ENCODE measurements at places on chromosomes 6 and 20.

DNA sequence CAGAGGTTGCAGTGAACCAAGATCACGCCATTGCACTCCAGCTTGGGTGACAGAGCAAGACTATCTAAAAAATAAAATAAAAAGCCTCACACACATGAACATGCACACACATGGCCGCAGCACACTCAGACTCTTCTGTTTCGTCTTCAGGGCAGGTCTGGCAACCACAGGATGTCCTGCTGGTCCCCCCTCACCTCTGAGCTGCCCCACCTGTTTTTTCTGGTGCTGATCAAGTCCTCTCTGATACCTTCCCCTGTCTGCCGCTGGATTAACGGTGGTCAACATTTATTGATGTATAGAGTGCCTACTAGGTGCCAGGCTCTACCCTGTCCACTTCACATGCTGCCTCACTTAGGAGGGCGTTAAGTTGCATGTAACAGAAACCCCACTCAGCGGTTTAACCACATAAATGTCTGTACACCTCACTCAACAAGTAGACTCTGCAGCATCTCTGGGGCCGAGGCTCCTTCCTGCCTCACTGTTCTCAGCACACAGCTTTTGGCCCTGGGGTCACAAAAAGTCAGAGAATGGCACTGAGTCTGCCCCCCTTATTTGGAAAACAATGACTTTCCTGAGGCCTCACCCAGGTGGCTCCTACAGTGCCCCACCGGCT lies 4.5 kb upstream of the AP5S1 start:
- DNase-seq = no peak

GRCh38 chr6:46677314-46677654 lies 10.4 kb upstream of the TDRD6 start:
- DNase-seq = no peak

DNA sequence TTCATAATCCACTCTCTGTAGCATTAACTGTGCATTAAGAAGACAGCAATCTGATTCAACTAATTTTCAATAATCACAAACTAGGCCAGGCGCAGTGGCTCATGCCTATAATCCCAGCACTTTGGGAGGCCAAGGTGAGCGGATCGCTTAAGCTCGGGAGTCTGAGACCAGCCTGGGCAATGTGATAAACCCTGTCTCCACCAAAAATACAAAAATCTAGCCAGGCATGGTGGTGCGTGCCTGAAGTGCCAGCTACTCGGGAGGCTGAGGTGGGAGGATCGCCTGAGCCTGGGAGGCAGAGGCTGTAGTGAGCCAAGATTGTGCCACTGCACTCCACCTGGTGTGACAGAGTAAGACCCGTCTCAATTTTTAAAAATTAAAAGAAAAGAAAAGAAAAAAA lies 29.5 kb downstream of the SERPINB9 start:
- DNase-seq = no peak

DNA sequence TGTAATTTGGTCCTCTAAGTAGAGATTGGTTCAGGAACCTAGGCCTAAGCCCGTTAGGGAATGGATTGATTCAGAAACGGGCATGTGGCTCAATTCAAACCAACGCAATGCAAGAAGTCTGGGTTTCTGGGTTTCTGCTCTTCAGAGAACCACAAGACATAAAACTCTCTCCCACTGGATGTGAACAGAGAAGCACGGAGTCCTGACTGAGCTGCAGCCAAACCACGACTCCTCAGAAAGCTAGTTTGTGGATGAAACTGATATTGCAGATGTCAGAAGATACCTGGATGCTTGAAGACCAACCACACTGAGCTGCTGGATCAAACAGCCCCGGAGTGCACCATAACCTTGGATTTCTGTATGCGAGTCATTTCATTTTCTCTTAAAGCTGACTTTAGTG lies 50.0 kb downstream of the SOD2 start:
- DNase-seq = no peak

- DNase-seq = no peak
Measured at GRCh38 chr6:160160450-160160849, 38.8 kb downstream of the SLC22A1 start.

DNA sequence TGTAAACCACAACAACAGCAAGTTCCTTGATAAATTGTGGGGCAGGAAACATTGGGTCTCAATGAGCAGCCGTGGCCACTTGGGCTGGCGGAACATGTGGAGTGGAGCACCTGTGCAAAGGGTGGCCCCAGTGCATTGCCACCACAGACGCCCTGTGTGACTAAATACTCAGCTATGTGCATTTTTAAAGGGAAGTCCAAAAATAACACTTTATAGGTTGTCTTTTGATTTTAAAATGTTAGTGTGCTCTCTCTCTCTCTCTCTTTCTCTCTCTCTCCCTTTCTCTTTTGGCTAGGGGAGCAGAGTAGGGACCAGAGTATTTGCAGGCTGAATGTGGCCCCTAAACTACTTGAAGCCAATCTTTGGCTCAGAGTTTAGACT lies 236.3 kb downstream of the BCAS1 start:
- no peak for DNase-seq

DNA sequence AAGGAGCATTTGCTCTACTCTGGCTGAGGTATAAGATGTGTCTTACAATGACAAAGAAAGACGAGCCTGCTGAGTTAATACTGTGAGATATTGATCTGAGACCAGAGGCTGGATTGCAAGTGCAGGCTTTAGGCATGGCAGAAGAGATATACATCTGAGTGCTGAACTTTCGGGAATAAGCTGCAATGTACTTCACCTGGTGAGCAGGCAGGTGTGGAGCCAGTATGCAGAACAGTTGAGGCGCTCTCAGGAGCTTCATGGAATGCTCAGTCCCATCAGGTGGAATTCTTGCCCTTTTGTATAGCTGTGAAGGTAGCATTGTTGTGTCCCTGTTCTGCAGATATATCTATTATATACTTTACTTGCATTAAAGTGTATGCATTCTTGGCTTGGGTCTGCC lies 179.3 kb upstream of the RIMS1 start:
- DNase-seq = no peak

GRCh38 chr20:3836132-3836531 lies 10.5 kb upstream of the MAVS start:
- no peak for DNase-seq

DNA sequence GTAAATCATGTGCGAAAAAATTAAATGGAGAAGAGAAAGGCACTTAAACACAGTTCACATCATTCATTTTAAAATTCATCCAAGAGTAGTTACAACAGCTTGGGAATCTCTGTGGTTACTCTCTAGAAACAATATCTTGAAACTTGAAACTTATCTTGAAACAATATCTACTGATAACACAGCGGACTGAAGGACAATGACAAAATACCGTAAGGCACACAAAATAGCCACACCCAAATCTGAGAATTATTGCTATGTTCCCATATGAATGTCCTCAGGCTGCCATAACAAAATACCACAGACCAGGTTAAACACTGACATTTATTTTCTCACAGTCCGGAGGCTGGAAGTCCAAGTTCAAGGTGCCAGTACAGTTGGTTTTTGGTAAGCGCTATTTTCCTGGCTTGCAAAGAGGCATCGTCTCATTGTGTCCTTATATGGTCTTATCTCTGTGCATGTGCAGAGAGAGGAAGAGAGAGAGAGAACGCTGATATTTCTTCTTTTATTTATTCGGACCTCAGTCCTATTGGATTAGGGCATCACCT lies 122.5 kb upstream of the BTBD3 start:
- DNase-seq = no peak

- DNase-seq = no peak
Measured at GRCh38 chr20:62080249-62080990, 14.7 kb upstream of the TAF4 start.

- DNase-seq = no peak
Measured at GRCh38 chr6:169864148-169865020, 113.0 kb downstream of the ERMARD start.

GRCh38 chr20:45320948-45321595 lies 13.0 kb upstream of the MATN4 start:
- no peak for DNase-seq

DNA sequence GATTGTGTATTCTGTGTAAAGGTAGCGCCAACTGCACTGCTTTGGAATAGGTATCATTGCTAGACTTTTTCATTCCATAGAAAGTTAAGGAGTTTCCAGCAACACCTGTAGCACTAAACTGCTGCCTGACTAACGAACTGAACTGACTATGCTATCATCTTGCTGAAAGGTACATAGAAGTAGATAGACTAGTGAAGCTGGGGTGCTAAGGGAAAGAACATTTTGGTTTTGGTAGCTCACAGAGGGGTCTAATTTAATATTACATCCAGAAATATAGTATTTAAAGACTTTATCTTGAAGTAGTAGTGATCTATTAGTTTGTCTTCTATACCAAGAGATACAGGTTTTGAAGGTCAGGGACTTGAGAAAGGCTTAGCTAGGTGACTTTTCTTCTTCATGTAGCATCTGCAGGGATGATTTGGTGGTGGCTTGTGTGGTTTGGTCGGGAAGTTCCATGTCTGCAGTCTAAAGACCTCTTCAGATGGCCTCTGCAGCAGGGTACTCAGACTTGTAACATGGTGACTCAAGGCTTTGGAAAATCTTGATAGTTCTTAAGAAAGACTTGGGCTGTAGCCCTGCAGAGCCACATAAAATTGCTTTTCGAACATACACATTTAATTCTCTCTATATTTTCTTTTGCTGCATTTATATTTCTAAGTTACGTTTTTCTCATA lies 10.2 kb downstream of the SENP6 start:
- DNase-seq = peak; percentile 49

GRCh38 chr20:10466855-10467254 lies 31.8 kb downstream of the SLX4IP start:
- no peak for DNase-seq

DNA sequence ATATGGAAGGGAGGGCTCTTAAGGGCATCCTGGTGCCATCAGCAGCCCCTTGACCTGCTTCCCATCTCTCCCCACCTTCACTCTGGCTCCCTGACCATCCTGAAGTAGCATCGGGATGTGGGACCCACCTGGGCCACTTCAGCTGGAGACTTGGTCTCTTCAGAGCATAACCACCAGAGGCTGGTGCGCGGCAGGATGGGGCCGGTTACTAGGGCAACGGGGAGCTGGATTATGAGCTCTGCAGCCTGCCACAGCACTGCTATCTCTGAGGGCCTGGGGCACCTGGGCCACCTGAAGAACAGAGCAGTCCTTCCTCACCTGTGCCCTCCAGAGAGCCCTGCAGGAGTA lies 79.7 kb downstream of the SYNJ2 start:
- DNase-seq = no peak

DNA sequence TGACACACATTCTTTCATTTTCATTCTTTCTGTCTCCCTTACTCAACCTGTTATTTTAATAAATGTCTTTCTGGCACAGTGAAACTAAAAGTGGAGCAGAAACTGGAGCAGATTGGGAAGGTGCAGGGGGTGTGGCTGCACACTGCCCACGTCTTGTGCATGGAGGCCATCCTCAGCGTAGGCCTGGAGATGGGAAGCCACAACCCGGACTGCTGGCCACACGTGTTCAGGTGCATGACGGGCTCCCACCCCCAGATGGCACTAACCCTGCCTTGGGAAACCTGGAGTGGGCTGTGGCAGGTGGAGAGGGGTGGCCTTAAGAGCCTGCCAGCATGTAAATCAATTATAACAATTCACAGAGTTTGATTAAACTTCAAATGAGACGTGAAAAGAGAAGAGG lies 71.4 kb upstream of the PBOV1 start:
- no peak for DNase-seq

DNA sequence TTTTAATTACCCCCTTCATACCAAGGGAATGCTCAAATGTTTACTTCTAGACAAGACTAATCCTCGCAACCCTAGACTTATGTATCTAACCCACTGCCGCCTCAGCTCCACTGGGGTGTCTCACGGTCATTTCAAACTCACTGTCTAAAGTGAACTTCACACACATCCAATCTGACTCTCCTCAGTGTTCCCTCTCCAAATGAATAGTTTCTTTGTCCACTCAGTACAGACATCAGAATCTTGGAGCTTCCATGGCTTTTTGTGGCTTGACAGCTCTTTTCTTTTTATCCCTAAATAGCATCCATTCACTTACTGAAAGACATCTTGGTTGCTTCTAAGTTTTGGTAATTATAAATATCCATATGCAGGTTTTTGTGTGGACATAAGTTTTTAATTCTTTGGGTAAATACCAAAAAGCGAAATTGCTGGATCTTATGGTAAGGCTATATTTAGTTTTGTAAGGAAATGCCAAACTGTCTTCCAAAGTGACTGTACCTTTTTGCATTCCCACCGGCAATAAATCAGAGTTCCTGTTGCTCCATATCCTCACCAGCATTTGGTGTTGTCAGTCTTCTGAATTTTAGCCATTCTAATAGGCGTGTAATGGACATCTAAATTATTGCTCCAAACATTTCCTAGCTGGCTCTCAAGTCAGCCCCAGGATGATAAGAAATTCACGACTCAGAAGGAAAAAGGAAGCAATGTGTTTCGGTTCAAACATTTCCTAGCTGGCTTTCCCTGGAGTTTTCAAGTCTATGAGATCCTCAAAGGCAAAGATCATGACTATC lies 73.1 kb downstream of the DNAAF9 start:
- no peak for DNase-seq

- no peak for DNase-seq
Measured at GRCh38 chr6:165110860-165111259, 198.5 kb downstream of the C6orf118 start.

DNA sequence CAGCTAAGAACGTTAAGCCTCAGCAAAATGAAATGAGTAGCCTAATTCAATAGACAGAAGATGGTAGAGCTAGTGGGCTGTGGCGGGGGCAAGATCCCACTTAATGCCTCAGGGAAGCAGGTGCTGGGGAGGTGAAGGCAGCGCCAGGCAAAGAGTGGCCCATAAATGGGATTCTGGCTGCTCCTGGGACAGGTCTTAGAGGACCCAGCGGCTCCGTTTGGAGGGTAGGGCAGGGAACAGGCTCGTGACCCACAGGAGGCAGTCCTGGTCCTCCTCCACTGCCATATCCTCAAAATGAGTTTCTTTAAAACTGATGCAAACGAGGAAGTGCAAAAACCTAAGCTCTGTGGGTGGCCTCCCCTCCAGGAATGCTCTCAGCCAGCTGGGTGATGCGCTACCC lies 32.7 kb downstream of the SAYSD1 start:
- DNase-seq = no peak

DNA sequence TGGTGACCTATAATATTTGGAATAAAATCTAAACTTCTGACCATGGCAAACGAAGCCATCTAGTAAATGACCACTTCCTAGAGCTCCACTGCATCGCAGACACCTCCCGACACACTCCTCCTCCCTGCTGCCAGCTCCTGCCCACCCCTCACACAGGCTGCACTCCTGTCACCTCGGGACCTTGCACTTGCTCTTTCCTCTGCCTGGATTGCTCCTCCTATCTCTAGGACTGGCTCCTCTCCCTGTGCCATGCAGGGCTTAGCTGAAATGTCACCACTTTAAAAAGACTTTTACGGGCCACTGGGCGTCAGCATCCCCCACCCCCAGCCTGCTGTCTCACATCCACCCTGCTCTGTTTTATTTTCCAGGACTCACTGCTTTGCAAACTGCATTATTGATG lies 87.6 kb upstream of the MC3R start:
- no peak for DNase-seq

- DNase-seq = no peak
Measured at GRCh38 chr6:87914637-87915395, 132.8 kb upstream of the SPACA1 start.

GRCh38 chr6:75932067-75932466 lies 140.4 kb downstream of the IMPG1 start:
- DNase-seq = no peak

Data from stimulated activated CD8-positive, alpha-beta memory T cell treated with anti-CD3 and anti-CD28 coated beads, Interleukin-15, amount 100 ng/mL, for 48 hours (primary cell).